Choroid plexus epithelial cell (primary cell): ENCODE measurements at places on chromosomes 6 and 20.

- no peak for DNase-seq
Measured at GRCh38 chr6:36955671-36956445, 1.3 kb downstream of the PI16 start.

DNA sequence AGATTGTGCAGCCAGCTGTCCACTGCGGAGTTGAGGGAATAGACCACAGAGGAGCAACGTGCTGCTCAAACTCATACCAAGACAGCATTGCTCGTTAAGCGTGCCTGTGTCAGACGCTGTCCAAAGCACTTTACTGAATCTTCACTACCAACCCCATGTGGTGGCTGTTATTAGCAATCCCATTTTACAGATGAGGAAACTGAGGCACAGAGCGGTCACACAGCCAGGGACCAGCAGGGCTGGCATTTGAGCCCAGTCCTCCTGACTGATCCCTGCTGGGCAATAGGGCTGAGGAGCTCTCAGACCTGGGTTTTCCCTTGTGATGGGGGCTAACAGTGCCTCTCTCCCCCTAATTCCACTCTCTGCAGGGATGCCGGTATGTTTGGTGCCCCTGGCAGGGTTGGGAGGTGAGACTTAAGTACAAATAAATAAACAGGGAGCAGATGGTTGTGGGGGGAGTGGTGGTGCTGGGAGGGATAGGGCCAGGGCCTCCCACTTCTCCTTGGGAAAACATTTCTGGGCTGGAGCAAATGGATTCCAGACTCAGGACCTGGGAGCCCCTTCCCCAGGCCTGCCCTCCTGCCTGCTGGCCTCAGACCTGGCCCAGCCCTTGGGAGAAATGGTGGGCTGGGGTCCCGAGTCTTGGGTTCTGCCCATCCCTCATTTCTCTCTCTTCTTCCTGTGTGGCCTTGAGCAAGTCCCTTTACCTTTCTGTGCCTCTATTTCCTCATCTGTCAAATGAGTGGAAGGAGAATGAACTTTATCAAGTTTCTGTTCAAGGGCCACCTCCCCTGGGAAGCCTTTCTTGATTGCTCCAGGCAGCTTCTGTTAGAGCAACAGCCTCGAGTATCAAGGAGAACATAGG, 17.7 kb downstream of the SRXN1 start:
- no peak for DNase-seq

DNA sequence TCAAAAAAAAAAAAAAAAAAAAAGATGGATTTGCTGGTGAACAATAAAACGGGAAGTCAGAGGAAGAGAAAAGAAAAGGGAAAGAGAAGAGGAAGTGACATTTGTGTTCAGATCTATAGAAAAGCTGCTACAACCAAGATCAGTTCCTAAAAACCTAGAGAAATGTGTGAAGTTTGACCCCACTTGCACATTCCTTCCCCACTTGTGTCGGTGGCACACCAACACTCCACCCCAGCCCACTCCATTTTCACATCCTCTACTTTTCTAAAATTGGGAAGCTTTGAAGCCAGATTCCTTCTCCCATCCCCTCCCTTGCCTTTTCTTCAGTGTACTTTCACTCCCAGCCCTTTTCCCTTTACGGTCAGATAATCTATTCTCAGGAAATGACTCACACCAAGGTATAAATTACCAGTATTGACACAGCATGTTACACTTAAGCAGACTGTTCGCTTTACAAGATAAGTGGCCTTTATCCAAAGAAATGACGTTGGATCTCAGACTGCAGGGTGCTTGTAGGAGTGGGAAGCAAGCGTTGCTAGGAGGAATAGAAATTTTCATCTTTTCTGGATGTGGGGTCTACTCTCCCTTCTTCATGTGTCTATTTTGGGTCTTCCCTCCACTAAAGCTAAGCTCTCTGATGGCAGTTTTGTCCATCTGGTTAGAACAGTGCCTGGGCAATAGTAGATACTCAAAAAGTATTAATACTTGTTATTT, 92.5 kb upstream of the ADGRF1 start:
- DNase-seq, result peak; percentile 97

DNA sequence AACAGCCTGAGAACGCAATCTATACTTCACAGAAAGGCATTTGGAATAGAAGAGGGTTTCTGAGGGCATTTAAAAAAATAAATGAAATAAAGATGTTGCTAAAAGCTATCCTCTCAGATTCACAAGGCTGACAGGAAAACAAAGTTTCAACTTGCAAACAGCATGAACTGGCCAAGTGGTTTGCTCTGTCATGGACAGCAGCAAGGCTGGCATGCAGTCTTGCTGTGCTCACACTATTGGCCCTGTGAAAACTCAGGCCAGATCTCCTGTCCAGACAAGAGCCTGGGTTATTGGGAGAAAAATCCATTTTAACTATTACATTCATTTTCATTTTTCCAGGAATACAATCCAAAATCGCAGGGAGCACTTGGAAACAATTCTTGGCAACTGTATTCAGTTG, 506.2 kb upstream of the SLC35B3 start:
- no peak for DNase-seq

GRCh38 chr20:10911298-10911697, 237.5 kb upstream of the JAG1 start:
- DNase-seq, result no peak

DNA sequence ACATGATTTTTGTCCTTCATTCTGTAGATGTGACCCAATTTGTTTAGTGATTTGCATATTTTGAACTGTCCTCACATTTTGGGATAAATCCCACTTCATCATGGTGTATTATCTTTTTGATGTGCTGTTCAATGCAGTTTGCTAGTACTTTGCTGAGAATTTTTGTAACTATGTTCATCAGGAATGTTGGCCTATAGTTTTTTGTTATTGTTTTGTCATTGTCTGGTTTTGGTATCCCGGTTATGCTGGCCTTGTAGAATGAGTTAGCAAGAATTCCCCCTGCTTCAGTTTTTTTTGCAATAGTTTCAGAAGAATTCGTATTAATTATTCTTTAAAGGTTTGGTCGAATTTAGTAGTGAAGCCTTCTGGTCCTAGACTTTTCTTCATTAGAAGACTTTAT, 11.9 kb downstream of the KIF25 start:
- peak; percentile 31 for DNase-seq

GRCh38 chr20:41854765-41855164, 236.6 kb upstream of the CHD6 start:
- DNase-seq, result no peak

DNA sequence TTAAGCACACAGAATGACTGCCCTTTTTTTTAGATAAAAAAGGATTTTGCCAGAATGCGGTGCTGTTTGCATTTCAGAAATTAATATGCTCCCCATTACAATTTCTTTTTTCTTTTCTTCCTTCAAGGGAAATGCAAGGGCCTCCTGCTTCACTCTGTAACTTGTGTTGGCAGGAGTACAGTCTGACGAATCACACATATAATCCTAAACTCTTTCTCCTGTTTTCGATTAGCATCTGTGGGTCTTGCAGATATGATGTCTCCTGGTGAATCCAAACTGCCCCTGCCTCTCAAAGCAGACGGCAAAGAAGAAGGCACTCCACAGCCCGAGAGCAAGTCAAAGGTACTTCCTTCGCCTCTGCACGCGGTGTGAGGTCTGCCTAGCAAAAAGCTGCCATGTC, 149.5 kb downstream of the TMEM242 start:
- DNase-seq, result no peak

DNA sequence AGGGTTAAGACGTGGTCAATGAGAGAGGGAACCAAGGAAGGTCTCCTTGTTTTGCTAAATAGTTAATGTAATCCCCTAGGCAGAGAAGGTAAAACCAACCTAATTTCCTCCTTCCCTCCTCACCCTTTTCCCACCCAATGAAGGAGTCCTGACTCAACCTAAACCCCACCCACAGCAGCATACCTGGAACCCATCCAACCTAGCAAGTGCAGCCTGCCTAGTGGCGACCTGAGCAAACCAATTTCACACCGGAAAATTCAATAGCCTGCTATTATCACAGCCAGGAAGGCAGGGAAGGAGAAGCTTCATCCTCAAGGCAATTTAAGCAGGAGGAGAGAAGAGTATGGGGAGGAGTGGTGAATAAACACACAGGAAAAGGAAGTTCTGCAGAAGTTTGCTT, 46.9 kb downstream of the OSTM1 start:
- DNase-seq, result peak; percentile 41
